ENCODE measurements at places on chromosomes 3 and 15.

GRCh38 chr3:42936157-42936981 is 30.4 kb downstream of the ZNF662 start:
- H3K36me3 ChIP-seq = no peaks in the 10 kb centered on the region
- H3K4me1 ChIP-seq = peaks cover 20% of the 10 kb centered on the region
- DNase-seq = no peak

GRCh38 chr3:7489417-7489816 is 628.5 kb downstream of the GRM7 start:
- no peaks in the 10 kb centered on the region for H3K4me1 ChIP-seq
- no peaks in the 10 kb centered on the region for H3K36me3 ChIP-seq
- no peak for DNase-seq
- H3K27me3 ChIP-seq = no peaks in the 10 kb centered on the region
- H3K4me3 ChIP-seq = no peak overlapping the region
- H3K27ac ChIP-seq = no peak overlapping the region

DNA sequence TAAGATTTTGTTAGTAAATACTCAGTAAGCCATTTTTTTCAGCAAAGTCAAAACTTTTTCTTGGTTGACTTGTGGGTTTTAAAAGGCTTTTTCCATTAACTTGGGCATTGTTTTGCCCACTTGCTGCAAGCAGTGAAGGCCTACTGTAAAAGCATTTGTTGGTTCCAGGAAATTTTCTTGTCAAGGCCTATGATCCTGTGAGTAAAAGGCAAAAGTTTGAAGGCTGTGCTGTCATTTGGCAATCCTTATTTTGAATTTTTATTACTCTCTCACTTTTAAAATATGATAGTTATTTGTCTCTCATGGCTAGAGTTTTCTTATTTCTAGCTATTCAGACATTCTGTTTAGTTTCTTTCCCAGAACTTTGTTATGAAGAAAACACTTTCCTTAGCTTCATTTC is 13.0 kb downstream of the P2RY12 start:
- no peaks in the 10 kb centered on the region for H3K4me1 ChIP-seq
- no peaks in the 10 kb centered on the region for H3K36me3 ChIP-seq
- DNase-seq = no peak
- H3K4me3 ChIP-seq = no peak overlapping the region
- H3K27ac ChIP-seq = no peak overlapping the region
- no peaks in the 10 kb centered on the region for H3K27me3 ChIP-seq

GRCh38 chr3:70383360-70383831 is 71.0 kb upstream of the MDFIC2 start:
- no peaks in the 10 kb centered on the region for H3K4me1 ChIP-seq
- no peak overlapping the region for H3K4me3 ChIP-seq
- no peak overlapping the region for H3K27ac ChIP-seq
- no peak for DNase-seq
- H3K27me3 ChIP-seq = no peaks in the 10 kb centered on the region
- H3K36me3 ChIP-seq = no peaks in the 10 kb centered on the region

GRCh38 chr3:57227930-57228751 is 612 bp downstream of the APPL1 start:
- H3K4me3 ChIP-seq = peak overlapping the region; percentile 33
- peak; percentile 47 for DNase-seq
- H3K27ac ChIP-seq = peak overlapping the region; percentile 45
- no peaks in the 10 kb centered on the region for H3K36me3 ChIP-seq
- no peaks in the 10 kb centered on the region for H3K27me3 ChIP-seq

DNA sequence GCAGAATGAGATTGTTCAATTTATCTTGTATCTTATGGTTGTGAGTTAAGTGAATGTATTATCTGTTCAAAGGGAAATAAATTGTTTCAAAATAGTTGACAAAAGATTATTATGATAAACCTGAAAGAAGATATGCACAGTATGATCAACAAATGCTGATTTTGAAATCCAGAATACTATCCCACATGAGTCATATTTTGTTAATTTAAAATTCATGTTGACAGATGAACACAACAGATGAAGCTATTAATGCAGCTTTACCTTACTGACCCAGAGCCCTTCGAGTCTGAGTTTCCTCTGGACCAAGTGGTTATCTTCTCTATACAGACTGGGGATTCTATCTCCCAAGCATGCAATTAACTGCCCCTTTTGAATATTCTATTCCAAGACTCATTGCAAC is 482.8 kb downstream of the FGF12 start:
- no peak for DNase-seq
- H3K36me3 ChIP-seq = no peaks in the 10 kb centered on the region
- H3K4me3 ChIP-seq = no peak overlapping the region

DNA sequence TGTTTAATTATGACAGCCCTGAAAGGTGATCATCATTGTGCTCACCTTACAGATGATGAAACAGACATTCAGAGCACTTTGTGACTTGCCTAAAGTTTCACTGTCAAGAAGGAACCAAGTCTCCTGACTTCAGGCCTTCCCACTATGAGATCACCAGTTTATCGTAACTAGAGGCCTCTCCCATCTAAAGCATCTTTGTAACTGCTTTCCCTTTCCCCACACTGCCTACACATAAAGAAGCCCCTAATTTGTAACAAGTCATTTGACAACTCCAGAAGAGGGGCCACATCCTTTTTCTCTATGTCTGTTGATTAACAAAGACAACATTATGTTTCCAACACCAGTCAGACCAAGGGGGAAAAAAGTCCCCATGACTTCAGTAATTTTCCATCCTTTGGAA is 1.1 kb downstream of the KLHL6 start:
- no peaks in the 10 kb centered on the region for H3K27me3 ChIP-seq
- peak overlapping the region; percentile 80 for H3K27ac ChIP-seq
- peaks cover 59% of the 10 kb centered on the region for H3K4me1 ChIP-seq
- DNase-seq = no peak
- no peaks in the 10 kb centered on the region for H3K36me3 ChIP-seq

DNA sequence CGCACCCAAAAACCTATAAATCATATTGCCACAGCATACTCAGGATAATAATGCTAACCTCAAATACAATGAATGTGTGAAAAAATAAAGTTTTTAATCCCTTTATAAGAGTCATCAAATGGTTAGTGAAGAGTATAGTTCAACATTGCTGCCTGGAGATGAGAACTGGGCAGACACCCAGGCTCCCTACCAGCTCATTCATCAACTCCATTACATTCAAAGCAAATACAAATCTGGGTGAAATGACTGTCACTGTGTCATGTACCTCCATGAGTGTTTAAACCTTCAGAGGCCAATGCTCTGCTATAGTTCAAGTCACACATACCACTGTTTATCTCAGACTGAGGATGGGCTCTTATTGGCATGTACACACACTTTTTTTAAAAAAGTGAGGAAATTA is 167.2 kb upstream of the KCNMB2 start:
- no peak for DNase-seq
- no peak overlapping the region for H3K4me3 ChIP-seq
- no peaks in the 10 kb centered on the region for H3K27me3 ChIP-seq
- H3K36me3 ChIP-seq = no peaks in the 10 kb centered on the region

DNA sequence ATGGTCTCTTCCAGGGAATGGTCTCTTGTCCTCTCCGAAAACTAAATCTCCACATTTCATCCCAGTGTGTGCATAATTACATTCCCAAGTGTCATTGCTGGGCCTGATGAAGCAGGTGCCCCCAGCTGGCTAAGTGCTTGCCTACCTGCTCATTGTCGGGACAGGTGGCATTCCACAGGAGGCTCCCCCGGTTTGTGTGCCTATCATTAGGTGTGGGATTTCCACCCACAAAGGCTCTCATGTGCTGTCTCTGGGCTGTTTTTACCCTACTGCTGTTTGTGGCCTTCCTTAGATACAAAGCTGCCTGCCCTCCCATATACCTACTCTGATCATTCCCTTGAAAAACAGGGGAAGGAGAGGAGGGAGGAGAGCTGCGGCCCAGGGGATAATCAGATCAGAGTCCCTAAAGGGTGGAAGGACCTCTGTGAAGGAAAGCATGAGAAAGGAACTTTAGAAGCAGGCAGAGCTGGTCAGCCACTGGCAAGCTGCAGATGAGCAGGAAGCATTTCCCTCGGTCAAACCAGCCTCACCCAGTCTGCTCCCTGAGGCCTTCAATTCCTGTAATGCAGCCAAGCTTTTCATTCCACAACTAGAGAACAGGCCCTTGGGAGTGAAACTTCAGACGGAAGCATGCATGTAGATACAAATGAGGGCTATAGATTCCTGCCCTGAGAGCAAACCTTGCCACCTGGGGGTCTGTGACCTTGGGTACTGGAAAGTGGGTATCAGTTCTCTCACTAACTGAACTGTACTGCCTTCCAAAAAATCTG is 60.7 kb upstream of the HEG1 start:
- no peak for DNase-seq
- no peaks in the 10 kb centered on the region for H3K36me3 ChIP-seq
- H3K27me3 ChIP-seq = no peaks in the 10 kb centered on the region
- H3K27ac ChIP-seq = no peak overlapping the region
- no peak overlapping the region for H3K4me3 ChIP-seq

DNA sequence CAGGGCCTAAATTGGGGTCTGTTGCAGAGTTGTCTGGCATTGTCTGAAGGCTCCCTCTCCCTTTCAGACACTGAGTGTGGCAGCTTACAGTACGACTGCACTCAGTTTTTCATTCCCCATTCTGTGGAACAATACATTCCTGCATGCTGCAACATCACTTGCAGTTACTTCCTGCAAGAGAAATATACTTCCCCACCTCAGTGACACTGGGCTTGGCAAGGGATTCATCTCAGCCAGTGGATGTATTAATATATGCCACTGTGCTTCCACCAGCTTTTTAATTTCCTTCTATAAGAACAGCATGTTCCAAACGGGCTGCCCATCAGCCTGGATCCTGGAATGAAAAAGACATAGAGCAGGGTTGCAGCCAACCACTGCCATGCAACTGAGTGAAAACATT is 23.1 kb downstream of the B3GALNT1 start:
- H3K36me3 ChIP-seq = no peaks in the 10 kb centered on the region

GRCh38 chr15:39406485-39406884 is 174.4 kb upstream of the THBS1 start:
- no peaks in the 10 kb centered on the region for H3K36me3 ChIP-seq
- no peak overlapping the region for H3K27ac ChIP-seq
- H3K27me3 ChIP-seq = no peaks in the 10 kb centered on the region
- no peaks in the 10 kb centered on the region for H3K4me1 ChIP-seq

GRCh38 chr15:33142708-33143107 is 51.8 kb downstream of the FMN1 start:
- no peak overlapping the region for H3K4me3 ChIP-seq
- DNase-seq = no peak
- H3K27me3 ChIP-seq = no peaks in the 10 kb centered on the region

DNA sequence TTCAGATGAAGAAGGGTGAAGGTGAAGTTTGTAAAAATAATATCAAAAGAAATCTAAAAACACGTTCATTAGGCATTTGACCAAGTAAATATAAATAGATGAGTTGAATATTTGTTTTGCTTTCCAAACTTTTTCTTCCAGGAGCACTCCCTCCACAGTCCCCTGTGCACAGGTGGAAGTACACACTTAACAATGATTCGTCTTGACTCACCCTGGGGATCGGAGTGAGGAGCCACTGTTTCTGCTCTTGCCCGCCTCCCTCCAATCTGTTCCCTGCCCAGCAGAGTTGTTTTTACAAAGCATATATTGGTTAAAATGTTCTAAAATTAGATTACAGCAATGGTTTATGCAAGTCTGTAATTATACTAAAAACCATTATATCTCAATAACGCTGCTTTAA is 175.1 kb downstream of the PTPRG start:
- H3K36me3 ChIP-seq = no peaks in the 10 kb centered on the region
- H3K27me3 ChIP-seq = no peaks in the 10 kb centered on the region
- H3K27ac ChIP-seq = no peak overlapping the region
- DNase-seq = no peak

- H3K27ac ChIP-seq = no peak overlapping the region
- H3K27me3 ChIP-seq = no peaks in the 10 kb centered on the region
- H3K36me3 ChIP-seq = no peaks in the 10 kb centered on the region
Measured at GRCh38 chr3:15750143-15750542, 47.6 kb downstream of the ANKRD28 start.

DNA sequence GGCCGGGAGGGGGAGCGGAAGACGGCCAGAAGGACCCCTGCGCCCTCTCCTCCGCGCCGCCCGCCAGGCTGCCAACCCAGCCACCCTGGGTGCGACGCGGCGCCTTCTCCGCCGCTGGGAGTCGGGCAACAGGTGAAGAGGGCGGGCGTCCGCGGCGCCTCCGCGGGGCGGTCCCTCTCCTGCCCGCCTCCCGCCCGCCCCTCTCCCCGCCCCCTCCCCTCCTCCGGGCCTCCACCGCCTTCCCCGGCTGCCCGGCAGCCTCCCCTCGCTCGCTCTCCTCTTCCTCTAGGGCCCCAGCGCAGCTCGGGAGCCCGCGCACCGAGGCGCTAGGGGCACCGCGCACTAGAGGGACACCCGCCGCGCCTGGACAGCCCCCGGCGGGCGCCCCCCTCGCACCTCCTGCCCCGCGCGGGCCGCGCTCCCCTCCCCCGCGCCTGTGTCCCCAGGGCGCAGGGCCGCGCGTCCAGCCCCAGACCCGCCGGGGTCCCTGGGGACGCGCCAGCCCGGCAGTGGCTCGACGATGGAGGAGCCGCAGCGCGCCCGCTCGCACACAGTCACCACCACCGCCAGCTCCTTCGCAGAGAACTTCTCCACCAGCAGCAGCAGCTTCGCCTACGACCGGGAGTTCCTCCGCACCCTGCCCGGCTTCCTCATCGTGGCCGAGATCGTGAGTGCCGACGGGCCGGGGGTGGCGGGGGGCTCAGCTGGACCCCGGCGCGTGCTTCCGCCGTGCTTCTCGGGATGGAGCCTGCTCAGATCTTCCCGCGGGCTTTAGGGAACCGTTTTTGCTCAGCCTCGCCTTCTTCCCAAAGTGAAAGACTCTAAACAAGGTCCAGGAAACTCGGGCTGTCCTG is at the start of gene CMTM8:
CMTM8 (plus strand) TSS at position 228 of the 854 bp plus-strand sequence; CDS start at position 521, 293 bp downstream.
- H3K4me3 ChIP-seq = peak within 1 kb of the TSS; percentile 63
- DNase-seq = peak; percentile 72
- H3K27me3 ChIP-seq = no peaks in the 10 kb centered on the region
- H3K27ac ChIP-seq = peak within 1 kb of the TSS; percentile 57
- no peaks in the 10 kb centered on the region for H3K36me3 ChIP-seq

GRCh38 chr3:31880482-31881078 is 100.5 kb downstream of the OSBPL10 start:
- H3K27ac ChIP-seq = no peak overlapping the region
- no peaks in the 10 kb centered on the region for H3K4me1 ChIP-seq
- no peak for DNase-seq
- H3K36me3 ChIP-seq = no peaks in the 10 kb centered on the region
- H3K27me3 ChIP-seq = no peaks in the 10 kb centered on the region
- H3K4me3 ChIP-seq = no peak overlapping the region

DNA sequence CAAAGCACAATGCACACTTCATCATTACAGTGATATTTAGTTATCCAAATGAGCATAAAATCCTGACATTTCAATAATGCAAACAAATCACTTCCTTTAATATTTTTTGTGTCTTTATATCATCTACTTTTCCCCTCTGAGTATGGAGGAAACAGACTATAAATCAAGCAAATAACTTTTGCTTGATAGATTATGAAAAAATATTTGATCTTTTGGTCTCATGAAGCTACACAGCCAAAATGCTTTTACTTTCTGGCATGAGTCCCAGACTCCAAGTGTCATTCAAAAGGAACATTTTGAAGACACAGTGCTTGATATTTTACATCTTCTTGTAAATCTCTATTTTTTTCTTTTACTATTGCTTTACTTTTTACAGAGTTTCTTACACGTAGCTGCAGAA is 215.3 kb upstream of the ROBO1 start:
- H3K4me1 ChIP-seq = no peaks in the 10 kb centered on the region
- no peak overlapping the region for H3K27ac ChIP-seq
- DNase-seq = no peak
- no peak overlapping the region for H3K4me3 ChIP-seq

GRCh38 chr15:63604281-63604680 is 7.1 kb downstream of the FBXL22 start:
- no peak overlapping the region for H3K4me3 ChIP-seq
- H3K36me3 ChIP-seq = peaks cover 21% of the 10 kb centered on the region
- H3K4me1 ChIP-seq = peaks cover 41% of the 10 kb centered on the region
- no peaks in the 10 kb centered on the region for H3K27me3 ChIP-seq
- no peak overlapping the region for H3K27ac ChIP-seq

All from CD4-positive, alpha-beta memory T cell (primary cell).